ENCODE measurements at places on chromosomes 2 and 18.

GRCh38 chr2:189287982-189288521 is 108.5 kb upstream of the COL5A2 start:
- DNase-seq = peak; percentile 33

DNA sequence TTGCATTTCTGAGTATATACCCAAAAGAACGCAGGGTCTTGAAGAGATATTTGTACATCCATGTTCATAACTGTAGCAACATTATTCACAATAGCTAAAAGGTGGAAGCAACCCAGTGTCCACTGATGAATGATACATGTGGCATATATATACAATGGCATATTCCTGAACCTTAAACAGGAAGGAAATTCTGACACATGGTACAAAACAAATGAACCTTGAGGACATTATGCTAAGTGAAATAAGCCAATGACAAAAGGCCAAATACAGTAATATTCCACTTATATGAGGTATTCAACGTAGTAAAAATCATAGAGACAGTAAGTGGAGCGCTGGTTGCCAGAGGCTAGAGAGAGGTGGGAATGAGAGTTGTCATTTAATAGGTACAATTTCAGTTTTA is 8.1 kb downstream of the AAK1 start:
- DNase-seq = no peak

- DNase-seq = no peak
These were observed 9.2 kb upstream of the ALPP start for GRCh38 chr2:232369126-232369951.

- no peak for DNase-seq
These were observed 310.6 kb upstream of the ZEB2 start for GRCh38 chr2:144830543-144830942.

- no peak for DNase-seq
These were observed 6.9 kb upstream of the LIMS2 start for GRCh38 chr2:127681976-127682857.

DNA sequence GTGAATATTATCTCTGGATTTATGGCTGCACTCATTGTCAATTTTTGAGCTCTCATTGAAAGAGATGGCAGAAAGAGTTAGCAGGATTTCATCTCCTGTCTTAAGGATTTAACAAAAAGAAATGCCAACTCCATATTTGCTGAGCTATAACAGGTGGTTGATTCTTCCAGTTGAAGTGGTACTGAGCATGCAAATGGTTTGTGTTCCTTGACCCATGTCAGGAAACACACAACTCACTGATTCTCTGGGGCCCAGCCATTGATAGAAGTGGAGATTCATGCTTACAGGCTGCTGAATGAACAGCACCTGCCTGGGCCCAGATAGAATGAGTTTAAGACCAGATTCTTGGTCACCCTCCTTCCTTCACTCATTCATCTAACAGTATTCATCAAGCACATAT is 128.8 kb downstream of the CERS6 start:
- DNase-seq = no peak

DNA sequence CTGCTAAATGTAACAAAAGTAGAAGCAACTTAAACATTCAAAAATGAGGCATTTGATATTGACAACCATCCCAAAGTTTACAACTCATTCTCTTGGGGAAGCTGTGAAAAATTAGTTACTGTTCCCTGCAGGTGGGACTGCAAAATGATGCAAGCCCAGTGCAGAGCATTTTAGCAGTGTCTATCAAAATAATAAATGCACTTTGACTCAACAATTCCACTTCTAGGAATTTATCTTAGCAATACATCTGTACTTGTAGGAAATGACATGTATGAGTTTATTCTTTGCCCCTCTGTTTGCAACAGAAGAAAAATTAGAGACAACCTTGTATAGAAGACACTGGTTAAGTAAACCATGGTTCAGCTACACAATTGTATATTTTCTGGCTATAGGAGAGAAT is 48.0 kb upstream of the TLK1 start:
- peak; percentile 49 for DNase-seq

DNA sequence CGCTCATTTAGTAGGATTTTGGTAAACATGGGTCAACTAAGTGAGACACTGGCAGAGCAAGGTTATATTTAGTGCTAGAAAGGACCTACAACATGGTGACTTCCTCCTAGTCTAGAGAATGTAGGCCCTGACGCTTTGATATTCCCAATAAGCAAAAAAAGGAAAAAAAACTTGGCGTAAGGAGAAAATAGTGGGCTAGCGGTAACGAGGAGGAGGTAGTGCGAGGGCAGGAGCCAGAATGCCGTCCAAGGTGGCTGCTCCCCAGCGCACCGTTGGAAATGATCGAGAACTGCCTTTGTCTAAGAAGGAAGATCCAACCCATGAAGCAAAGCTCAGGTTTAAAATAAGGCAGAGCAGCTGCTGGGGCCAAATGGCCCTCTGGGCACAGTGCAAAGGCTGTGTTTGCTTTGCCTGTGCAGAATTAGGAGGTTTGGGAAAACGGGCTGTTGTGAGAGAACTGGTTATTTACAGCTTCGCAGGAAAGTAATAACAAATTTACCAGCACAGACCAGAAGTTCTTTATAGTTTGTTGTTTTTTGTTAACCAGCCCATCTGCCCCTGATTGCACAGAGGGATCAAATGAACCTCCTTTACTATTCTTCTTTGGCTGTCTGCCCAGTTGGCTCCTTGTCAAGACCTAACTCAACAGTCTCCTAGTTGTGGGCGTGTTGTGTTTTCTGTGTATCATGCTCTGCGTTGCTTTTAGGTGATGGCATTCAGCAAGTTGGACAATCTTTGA is 86.6 kb downstream of the ITGB1BP1 start:
- DNase-seq = no peak

GRCh38 chr2:25313711-25314513 is 27.8 kb downstream of the DNMT3A start:
- no peak for DNase-seq

DNA sequence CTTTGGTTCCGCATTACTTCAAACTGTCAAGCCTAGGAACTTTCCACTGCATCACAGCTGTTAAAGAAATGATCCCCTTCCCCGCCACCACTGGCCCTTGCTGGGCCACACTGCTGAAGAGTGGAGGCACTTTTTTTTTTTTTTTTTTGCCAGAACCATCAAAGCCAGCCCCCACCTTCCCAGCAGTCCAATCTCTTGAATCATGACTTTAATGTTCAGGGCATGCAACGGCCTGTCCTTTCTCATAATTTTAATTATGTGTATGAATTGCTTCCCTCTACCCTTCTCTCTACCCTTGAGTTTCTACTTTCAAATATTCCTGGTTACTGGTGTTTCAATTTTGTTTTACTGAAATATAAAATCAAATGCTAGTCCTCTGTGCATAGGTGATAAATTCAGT is 102.1 kb upstream of the LMAN1 start:
- no peak for DNase-seq

GRCh38 chr2:180876506-180876905 is 103.9 kb upstream of the UBE2E3 start:
- DNase-seq = no peak

GRCh38 chr2:30178618-30179434 is 32.0 kb downstream of the YPEL5 start:
- no peak for DNase-seq

GRCh38 chr18:9823805-9824473 is 61.8 kb upstream of the TXNDC2 start:
- DNase-seq = no peak

DNA sequence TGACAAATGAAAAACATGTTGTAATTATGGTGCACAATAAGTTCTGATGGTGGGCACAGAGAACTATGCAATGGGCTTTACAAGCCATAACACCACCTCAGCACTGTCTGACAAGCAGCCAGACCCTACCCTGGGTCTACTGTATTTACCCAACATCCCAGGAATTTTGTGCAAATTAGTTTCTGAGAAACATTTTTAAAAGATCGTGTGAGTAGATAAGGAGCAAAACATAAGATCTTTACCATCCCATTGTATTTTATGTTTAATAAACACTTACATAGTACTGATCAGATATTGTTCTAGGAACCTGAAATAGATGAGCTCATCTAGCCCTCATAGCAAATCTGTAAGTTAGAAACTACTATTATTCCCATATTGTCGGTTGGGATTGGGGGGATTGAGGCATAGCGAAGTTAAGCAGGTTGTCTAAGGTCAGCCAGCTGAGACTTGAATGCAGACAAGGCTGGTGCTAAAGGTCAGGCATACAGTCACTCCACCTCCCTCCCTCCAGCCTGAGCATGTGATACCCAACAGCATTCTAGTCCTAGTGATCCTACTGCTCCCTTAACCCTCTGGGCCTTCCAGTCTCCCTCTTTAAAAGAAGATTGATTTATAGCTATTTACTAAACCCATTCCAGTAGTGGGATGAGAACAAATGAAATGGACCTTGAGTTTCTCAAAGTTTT is 67.4 kb upstream of the STAM2 start:
- no peak for DNase-seq

- no peak for DNase-seq
These were observed 137.7 kb upstream of the PKDCC start for GRCh38 chr2:41910126-41910525.

DNA sequence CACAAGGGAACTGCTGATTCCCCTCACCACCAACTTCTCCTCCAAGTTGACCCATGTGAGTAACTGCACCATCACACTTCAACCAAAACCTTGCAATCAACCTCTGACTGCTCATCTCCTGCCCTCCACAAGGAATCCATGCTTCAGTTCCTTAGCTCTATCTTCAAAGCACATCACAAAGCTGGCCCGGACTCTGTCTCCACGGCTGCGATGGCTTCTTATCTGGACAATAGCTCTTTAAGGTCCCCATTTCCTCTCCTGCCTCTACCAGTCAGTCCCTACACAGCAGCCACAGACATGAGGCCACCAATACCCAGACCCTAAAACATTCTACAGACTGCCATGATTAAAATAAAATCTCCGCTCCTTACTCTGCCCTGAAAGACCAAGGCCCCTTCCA is 25.7 kb downstream of the MBOAT2 start:
- no peak for DNase-seq

- no peak for DNase-seq
These were observed 82.9 kb upstream of the CDKL4 start for GRCh38 chr2:39326644-39327043.

DNA sequence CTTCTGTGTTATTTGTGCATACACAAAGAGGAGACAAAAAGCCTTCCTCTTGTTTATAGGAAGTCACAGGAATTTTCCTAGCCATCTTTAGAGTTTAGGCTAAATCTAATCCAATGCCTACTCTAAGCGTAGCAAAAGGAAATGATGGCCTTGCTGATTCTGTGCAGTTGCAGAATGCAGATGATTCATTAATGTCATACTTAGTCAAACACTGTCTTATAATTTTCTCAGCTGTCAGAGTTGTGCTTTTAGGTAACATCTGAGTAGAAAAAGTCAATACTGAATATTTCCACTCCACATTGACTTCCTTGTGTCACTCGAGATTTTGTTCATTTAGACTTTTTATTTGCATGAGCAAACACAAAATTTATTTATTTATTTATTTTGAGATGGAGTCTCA is 157.9 kb upstream of the FOSL2 start:
- DNase-seq = no peak

GRCh38 chr2:201126308-201127151 is 10.6 kb downstream of the CFLAR start:
- DNase-seq = no peak

DNA sequence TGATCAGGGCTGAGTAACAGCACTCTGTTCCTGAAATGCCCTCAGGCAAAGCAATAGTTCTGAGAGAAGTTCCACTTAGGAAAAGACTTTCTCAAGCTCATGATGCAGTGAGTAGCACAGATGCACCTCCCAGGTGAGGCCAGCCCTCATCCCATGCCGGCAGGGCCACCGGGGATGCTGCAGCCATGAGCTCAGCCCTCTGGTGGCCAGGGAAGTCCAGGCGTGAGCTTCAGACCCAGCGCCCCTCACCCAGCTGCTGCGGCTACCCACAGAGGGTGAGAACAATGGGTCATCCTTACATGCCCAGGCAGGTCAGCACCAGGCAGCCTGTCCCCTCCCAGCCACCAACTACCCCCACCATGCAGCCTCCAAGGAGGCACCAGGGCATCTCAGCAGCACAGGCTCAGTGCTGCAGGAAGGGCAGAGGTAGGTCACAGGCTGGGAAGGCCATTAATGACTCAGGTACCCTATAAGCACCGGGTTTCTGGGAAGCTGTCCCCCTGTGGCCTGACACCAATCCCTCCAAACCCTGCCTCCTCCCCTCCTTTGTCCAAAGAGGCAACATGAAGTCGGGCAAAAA is 50.6 kb downstream of the TTC32 start:
- DNase-seq = no peak

DNA sequence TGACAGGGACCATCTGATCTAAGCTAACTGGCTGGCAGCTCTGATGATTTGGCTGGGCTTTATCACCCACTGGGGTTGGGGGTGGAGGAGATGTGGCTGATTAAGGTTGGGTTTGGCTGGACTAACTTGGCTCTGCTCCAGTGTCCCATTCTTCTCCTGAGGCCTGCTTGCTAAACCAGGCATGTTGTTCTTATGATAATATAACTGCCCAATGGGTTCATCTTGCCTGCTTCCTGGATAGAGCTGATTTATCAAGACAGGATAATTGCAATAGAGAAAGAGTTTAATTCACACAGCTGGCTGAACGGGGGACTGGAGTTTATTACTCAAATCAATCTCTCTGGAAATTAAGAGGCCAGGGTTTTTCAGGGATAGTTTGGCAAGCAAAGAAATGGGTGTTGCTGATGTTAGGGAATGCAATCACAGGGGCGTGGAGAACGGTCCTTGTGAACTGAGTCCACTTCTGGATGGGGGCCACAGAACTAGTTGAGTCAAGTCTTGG is 150.4 kb downstream of the PTH2R start:
- no peak for DNase-seq

DNA sequence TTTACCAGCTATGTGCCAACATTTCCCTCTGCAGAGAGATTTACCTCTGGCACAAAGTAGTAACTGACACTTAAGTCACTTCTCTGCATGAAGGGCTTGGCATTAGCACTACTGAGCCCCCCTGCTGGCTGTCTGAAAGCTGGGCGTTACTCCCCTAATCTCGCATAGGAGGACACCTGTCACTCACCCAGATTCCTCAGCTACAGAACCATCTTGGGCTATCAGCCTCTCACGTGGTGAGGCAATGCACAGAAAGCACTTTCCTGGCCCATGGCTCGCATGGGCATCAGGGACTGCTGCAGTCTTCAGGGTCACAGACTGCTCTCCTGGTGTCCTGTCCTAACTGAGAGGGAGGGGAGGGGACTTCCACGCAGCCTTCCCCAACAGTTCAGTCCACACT is 12.0 kb downstream of the SERPINE2 start:
- no peak for DNase-seq

DNA sequence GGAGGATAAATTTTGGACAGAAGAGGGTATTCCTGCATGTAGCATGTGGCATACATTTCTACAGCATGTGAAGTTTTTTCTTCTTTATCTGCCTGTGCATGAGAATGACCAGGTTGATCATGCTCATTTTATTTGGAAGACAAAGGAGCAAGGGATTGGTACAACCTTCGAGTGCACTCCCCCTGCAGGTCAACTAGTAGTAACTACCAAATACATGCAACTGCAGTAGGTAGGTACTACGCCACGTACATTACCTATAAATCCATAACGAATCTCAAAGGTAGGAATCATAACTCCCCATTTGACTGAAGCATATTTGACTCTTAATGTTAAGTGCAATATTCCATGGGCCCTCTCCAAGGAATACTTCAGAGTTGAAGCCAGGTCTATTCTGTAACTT is 763.9 kb downstream of the TSN start:
- DNase-seq = no peak

- DNase-seq = no peak
These were observed 79.1 kb downstream of the RBBP8 start for GRCh38 chr18:23012249-23012648.

- peak; percentile 44 for DNase-seq
These were observed 47.8 kb upstream of the CREB1 start for GRCh38 chr2:207481924-207482323.
